ENCODE measurements at places on chromosomes 3 and 15.

GRCh38 chr3:65963787-65964677 is 74.7 kb downstream of the MAGI1 start:
- no peak for DNase-seq

- peak; percentile 66 for DNase-seq
These were observed 155.7 kb downstream of the EEFSEC start for GRCh38 chr3:128309026-128309425.

GRCh38 chr15:69871511-69872134 is 226.1 kb downstream of the TLE3 start:
- peak; percentile 41 for DNase-seq

GRCh38 chr15:43268111-43269105 is 1.7 kb upstream of the TGM5 start:
- DNase-seq: no peak

GRCh38 chr3:165725296-165725695 is 111.9 kb downstream of the BCHE start:
- DNase-seq: no peak

- peak; percentile 69 for DNase-seq
These were observed 134.3 kb downstream of the VGLL4 start for GRCh38 chr3:11509173-11510000.

GRCh38 chr3:3446251-3446650 is 266.8 kb upstream of the CRBN start:
- no peak for DNase-seq

DNA sequence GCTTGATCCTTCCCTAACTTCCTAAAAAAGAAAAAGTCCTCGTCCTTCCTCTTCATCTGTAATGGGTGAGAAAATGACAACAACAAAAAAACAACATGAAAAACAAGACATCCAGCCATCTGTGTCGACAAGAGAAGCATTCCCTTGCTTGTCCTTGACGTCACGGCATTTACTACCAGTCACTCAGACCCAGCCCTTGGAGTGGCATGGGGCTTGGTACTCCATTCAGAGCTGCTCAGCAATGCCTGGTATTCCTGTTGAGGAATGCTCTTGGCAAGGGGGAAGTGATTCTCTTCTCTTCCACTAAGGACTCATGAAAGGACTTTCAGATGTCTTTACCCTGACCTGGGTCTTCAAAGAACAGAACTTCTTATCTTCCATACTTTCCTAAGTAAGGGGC is 339.7 kb upstream of the RASGRP1 start:
- no peak for DNase-seq

DNA sequence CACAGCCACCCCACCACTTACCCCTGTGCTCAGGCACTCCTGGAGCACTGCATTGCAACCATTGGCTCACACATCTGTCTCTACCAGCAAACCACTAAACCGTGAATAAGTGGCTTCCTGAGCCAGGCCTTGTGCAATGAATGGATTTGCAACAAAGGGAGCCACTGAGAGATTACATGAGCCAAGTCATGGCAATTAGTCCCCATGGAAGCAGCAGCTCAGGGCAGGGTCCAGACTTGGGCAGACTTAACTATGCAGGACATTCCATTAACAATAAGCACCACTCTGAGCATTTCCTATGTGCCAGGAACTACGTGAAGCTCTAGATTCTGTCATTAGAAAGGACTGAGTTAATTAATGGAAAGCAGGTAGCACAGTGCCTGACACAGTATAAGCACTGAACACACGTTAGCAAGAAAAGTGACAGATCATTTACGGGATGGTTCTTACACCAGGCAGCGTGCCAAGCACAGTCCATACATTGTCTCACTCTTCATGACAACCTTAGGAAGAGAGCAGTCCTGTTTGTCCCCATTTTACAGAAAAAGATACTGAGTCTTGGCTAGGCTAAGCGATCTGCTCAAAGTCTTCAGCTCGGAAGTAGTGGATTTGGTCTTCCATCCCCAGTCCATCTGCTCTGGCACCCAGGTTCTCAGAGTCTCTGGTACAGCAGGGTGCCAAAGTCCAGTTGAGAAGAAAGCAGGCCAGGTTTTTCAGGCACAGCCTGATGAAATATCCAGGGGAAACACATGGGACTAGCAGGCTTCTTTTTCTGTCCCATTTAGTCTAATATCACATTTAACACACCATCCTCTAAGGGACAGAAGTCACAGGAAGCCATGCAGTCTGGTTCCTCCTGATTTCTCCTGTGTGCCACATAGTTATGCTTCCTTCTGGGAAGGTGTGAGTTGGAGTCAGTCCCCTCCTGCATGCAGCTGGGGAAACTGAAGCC is 44.1 kb downstream of the LIPC start:
- no peak for DNase-seq

DNA sequence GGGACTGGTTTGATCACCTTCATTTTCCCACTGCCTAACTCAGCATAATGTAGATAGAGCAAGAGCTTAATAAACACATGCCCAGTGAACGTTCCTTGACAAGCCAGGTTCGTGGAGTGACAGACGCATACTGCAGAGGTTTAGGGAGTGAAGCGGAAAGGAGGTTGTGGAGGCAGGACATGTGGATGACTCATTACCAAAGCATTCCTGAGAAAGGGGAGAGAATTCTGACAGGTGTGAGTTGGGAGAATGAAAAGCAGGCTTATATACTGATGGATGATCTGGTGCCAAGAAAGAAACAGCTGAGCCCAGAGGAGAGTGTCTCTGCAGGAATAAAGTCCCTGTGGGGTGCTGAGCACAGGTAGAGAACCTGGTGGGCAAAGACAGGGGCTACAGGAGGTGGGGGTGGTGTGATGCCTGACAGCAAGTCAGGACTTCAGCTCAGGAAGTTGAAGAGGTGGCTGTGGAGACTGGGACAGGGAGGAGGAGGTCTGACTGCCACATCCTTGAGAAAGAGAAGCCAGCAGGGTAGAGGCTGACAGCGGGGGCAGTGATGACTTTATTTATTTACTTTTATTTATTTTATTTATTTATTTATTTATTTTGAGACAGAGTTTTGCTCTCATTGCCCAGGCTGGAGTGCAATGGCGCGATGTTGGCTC is 2.4 kb upstream of the RPL29 start:
- DNase-seq: no peak
